ENCODE measurements at places on chromosomes 4 and X.

DNA sequence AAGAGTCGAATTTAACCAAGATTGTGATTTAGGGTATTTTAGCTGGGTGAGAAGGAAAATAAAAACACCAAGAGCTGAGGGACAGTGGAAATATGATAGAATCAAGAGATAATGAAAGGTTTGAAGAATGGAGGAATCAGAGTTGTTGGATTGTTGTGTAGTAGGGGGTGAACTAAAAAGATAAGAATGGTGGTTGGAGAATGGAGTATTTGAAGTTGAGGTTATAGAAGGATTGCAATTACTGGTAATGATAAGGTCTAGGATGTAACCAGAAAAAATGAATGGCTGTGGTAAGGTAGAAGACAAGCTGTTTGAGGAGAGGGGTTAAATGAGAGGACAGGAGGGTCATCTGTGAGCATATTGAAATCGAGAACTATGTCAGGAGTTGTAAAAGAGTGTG is 4.5 kb downstream of the ABCE1 start:
- DNase-seq = no peak

DNA sequence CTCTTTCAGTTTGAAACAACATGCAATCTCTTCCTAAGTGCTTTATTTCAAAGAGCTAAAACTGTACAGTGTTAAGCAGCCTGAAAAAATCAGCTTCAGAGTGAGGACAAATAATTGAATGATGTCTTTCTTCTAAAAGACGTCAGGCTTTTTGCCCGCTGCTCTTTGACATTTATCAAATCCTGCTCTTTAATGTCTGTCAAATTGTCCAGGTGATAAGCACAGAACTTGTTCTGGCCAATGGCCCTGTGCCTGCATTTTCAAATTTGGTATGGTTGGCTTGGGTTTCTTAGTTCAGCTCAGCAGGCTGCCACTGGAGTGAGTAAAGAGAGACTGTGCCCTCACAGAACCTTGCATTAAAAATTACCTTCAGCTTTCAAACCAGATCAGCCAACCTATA is 712.9 kb upstream of the LCORL start:
- no peak for DNase-seq

GRCh38 chr4:106585915-106586349 is 217.4 kb upstream of the GIMD1 start:
- no peak for DNase-seq

GRCh38 chr4:18369561-18369960 is 348.0 kb upstream of the LCORL start:
- DNase-seq = no peak

Data from stimulated activated CD4-positive, alpha-beta T cell treated with anti-CD3 and anti-CD28 coated beads, Interleukin-15, amount 100 ng/mL, for 1 hour (primary cell).